ENCODE measurements at places on chromosomes 3 and 15.

DNA sequence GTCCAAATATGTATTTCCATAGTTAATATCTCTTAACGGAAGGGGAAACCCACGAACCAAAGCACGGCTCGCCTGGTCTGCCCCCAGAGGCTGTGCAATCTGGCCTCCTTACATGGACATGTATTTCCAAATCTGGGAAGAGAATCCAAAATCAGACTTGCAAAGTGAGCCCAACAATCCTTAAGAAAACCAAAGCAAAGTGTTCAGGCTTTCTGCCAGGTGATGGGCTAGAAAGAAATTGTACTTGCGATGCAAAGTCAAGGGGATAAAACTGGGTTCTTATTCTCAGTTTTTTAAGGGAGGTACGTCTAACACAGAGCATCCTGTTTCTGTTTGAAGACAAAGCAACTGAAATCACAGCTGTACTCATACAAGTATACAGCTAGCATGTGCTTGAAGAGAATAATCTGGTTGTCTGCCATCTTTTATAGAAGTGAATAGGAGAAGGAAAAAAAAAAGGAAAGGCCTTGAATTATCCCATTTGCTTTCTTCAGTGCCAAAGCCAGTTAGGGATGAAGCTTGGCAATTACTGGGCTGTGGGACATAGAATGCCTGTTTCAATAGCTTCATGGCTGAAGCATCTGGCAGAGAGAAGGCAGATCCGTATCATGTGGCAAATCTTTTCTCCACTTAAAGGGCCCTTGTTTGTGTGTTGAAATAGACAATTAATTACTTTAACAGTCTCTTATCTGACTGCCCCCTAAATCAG is 48.4 kb downstream of the LRIG1 start:
- DNase-seq: no peak

GRCh38 chr15:32828507-32829186 is 110.8 kb downstream of the GREM1 start:
- DNase-seq: peak; percentile 95

DNA sequence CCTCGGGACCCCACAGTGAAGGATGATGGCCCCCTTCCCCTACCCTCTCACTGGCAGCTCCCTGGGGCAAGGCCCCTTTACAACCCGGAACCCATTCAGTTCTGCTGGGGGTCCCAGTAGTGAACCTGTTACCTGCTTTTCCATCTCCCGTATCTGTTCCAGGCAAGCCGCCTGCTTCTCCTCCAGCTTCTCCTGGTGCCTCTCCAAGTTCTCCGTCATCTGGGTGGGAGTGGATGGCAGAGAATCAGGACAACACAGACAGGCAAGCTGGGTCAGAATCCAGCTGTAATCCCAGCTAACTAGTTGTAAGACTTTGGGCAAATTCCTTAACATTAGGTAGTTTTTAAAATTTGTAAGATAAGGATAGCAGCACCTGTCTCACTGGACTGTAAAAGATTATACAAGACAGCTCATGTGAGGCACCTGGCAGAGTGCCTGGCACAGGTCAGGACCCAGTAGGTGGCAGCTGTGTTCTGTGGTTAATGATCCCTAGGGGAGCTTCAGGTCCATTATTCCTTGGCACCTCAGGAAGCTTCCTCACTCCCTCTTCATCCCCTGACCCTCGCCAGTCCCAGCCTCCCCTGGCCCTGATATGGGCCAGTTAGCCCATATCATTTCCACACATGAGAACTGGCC is 6.4 kb upstream of the ANKRD63 start:
- no peak for DNase-seq

GRCh38 chr3:158101335-158102241 is 4.6 kb downstream of the SHOX2 start:
- DNase-seq: no peak

- no peak for DNase-seq
Measured at GRCh38 chr3:184260724-184261269, 556 bp downstream of the CAMK2N2 start.

GRCh38 chr3:100117093-100117492 is 2.8 kb upstream of the FILIP1L start:
- DNase-seq: no peak

DNA sequence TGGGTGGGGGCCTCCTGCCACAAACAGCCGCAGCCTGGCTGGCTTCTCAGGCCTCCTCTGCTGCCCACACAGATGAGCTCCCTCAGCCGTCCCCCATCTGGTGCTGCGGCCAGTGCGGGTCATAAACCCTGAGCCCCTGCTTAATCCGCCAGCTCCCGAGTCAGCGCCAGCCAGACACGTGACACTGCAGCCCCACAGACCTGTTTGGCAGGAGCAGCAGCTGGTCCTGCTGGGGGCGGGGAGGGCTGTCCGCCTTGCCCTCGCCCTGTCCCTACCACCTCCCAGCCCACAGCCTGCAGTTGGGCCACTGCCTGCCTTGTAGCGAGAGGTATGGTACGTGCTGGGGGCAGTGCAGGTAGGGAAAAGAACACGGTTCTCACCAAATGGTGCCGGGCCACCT is 86.2 kb downstream of the IQSEC1 start:
- DNase-seq: no peak

All from fibroblast of skin of left biceps (primary cell).